ENCODE measurements at places on chromosomes 11 and 22.

GRCh38 chr22:17035246-17035645 is 27.2 kb upstream of the GAB4 start:
- DNase-seq = no peak

DNA sequence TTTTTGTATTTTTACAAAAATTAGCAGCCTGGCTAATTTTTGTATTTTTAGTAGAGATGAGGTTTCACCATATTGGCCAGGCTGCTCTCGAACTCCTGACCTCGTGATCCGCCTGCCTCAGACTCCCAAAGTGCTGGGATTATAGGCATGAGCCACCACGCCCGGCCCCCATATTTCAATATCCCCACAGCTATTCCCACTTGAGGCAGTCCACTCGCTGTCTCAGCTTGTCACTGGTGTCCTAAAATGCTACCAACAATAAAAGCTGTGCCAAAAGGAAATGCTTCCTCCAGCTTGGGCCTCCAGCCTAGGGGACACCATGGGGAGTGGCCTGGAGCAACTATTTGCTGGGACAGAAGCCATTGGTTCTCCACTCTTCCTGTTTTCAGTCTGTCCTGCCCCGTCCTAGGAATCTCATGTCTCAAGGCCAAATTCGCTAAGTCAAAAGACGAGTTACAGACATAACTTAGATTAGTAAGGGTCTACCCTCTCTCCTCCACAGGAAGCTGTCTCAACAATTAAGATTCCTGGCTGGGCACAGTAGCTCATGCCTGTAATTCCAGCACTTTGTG is 7.3 kb upstream of the SPINDOC start:
- no peak for DNase-seq

GRCh38 chr11:67409261-67409666 is 5.4 kb downstream of the TBC1D10C start:
- no peak for DNase-seq

DNA sequence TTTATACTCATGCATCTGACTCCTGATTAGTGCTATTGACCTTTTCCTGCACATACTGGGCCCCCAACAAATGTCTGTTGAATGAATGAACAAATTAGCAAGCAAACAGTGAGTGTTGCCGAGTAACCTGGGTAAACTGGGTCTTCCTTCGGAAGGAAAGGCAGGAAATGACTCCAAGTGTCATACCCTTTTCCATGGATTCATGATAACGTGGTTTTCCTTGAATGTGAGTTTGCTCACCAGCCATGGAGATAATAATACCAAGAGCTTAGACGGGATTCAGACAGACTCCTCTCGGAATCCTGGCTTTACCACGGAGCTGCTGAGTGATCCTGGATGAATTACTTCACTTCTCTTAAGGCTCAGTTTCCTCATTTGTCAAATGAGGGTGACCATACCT is 16.7 kb downstream of the TECTA start:
- no peak for DNase-seq

GRCh38 chr22:49331223-49331815 is 496.4 kb downstream of the BRD1 start:
- DNase-seq = no peak

DNA sequence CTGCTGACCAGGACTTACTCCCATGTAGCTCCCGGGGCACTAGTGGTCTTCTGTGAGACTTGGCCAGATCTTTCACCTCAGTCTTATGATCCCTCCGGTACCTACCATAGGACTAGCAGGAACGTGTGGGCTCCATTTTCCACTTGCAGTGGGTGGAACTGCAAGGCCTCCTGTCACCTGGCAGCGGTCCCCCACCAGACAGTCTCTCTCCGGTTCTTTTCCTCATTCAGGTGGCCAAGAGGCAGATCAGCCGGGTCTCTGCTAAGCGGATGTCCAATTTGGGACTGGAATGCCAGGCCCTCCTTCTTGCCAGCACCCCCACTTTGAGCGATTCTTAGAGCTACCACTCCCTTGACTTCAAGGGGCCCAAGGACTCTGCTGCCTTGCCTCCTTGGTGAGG is 158.9 kb downstream of the NAV2 start:
- DNase-seq = no peak

GRCh38 chr22:49779853-49780697 is 47.6 kb downstream of the BRD1 start:
- no peak for DNase-seq

DNA sequence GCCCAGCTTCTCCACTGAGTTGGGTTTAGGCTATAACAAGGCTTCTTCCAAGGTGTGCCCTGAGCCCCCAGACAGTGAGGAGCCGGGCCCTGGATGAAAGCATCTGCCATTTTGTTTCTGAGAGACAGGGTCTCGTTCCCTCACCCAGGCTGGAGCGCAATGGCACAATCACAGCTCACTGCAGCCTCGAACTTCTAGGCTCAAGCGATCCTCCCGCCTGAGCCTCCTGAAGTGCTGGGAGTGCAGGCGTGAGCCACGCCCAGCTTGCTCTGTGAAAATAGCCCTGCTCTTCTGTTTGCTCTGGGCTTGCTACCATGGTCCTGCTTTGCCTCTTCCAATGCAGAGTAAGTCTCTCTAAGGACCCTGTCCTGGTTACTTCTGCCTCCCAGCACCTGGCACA is 6.7 kb downstream of the DENND6B start:
- DNase-seq = no peak

DNA sequence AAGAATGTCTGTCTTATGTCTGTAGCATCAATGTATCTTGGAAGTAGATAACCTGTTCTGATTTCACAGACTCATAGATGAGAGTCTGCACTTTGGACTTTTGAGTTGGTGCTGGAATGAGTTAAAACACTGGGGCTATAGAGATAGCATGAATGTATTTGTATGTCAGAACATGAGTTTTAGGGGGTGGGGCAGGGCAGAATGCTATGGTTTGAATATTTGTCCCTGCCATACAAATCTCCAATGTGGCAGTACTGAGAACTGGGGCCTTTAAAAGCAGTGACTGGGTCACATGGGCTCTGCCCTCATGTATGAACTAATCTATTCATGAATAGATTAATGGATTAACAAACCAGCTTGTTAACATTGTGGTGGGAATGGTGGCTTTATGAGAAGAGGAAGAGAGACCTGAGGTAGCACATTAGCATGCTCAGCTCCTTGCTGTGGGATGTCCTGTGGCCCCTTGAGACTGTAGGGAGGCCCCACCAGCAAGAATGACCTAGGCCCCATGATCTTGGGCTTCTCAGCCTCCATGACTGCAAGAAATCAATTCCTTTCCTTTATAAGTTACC is 15.5 kb upstream of the OR52K1 start:
- DNase-seq = no peak

GRCh38 chr11:119694334-119694733 is 34.7 kb downstream of the NECTIN1 start:
- DNase-seq = peak; percentile 73

GRCh38 chr11:79390477-79390876 is 50.4 kb downstream of the TENM4 start:
- DNase-seq = no peak

DNA sequence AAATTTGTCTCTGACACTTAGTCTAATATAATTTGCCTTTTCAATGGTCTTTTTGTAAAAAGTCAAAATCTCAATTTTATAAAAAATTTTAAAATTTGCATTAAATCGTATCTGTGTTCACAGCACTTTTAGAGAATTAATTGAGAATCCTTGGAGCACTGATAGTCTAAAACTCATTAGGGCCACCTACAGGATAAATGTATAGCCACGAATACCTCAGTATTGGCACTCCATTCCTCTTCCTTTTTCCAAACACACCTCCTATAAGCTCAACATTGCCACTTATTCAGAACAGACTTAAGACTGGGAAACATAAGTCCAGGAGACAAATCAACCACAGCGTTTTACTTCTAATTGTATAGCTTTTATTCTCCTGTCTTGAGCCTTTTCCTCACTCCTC is 776.0 kb upstream of the ARHGAP42 start:
- DNase-seq = no peak

GRCh38 chr22:28819253-28820096 is 19.1 kb upstream of the XBP1 start:
- DNase-seq = no peak

GRCh38 chr11:76849376-76849775 is 11.3 kb upstream of the ACER3 start:
- no peak for DNase-seq

DNA sequence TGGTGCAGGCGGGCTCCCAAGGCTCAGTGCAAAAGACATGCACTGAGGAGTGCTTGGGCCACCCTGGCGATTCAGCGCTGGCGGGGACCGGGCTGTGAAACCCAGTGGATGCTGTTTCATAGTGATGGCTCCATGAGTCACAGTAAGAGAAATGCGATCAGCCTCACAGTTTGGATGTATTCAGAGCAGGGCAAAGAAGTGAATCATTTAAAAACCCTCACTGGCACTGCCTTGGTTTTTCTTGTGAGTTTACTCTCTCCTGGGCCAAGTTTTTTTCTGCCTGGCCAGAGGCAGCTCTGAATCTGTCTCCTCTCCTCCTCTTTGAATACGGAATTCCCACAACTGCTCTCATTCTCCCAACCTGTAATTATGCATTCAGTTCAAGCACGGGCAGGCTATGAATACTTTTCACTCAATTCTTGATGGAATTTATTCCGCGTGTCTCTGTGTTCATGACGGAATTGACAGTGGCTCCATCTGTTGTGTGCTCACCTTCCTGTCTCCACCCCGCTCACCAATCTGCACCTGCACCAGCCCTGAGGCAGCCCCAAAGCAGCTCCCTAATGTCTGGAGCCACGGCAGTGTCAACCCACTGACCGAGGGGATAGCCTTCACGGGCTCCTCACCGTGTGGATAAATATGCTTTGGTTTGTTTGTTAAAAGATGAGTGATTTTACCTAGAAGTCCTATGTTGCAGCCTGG is 14.9 kb downstream of the ADAMTS8 start:
- no peak for DNase-seq

- DNase-seq = no peak
These were observed 583.2 kb downstream of the BUD13 start for GRCh38 chr11:116189408-116190170.

DNA sequence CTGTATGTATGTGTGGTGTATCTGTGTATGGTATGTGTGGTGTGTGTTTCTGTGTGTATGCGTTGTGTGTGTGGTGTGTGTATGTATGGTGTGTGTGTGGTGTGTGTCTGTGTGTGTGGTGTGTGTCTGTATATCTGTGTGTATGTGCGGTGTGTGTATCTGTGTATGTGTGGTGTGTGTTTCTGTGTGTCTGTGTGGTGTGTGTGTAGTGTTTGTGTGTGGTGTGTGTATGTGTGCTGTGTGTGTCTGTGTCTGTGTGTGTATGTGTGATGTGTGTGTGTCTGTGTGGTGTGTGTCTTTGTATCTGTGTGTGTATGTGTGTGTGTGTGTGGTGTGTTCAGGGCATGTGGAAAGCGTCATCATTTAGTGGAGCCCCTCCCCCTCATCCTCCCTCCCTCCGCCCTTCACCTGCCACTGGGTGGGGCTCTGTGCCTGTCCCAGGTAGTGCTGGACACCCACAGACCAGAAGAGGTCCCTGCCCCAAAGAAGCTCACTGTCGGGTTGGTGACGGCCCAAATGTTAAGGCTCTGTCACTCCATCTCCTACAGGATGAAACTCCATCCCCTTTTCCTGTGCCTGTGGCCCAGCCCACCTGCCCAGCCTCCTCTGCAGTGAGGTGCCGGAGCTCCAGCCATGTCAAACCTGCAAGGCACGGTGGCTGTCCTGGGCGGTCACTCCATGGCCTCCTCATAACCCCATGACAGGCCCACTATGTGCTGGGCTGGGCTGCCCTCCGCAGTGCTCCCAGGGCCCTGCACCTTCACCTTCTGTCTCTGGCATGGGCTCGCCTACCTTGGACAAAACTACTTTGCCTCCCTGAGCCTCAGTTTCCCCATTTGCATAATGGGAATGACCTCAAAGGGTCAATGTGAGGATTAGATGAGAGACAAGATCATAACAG is 23.4 kb upstream of the SHISAL1 start:
- no peak for DNase-seq

DNA sequence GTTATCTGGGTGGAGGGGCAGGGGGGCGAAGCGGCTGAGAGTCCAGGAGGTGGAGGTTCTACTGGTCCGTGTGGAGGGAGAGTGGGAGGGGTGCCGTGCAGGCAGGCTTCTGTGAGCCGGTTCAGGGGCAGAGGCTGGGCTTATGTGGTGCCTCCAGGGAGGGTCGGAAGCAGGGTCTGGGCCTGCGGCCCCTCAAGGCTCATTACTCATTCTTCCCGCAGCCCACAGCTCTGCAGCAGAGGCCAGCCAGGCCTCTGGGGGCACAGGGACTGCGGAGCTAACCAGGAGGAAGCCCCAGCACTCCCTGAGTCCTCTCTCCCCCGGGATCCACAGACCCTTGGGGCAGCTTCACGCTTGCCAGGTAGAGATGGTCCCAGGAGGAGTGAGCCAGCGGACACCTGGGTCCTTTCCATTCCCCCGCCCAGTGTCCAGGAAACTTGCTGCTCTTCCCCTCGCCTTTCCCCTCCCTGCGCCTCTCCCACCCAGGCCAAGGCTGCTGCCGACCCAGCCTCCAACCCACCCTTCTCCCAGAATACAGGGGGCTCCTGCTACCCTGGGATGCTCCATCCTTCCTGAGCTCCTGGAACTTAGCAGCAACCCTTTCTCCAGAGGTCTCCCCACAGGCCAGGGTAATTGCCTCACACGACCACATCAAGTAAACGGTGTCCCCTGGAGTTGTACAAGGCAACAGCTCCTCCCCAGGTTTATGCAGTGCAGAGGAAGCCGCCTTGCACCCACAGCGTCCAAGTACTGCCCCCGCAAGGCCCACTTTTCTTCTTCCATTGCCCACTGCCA is 6.3 kb downstream of the NRXN2 start:
- no peak for DNase-seq

- DNase-seq = no peak
These were observed 86.7 kb upstream of the IZUMO1R start for GRCh38 chr11:94217705-94218104.

GRCh38 chr11:57156928-57157327 is 24.8 kb upstream of the LRRC55 start:
- no peak for DNase-seq

All from CMK (cell line).